ENCODE measurements at places on chromosomes 16 and 17.

GRCh38 chr16:88363239-88363891 lies 19.4 kb upstream of the ZNF469 start:
- no peak for DNase-seq

GRCh38 chr16:30335598-30336474 lies 19.3 kb downstream of the CD2BP2 start:
- DNase-seq, result no peak

DNA sequence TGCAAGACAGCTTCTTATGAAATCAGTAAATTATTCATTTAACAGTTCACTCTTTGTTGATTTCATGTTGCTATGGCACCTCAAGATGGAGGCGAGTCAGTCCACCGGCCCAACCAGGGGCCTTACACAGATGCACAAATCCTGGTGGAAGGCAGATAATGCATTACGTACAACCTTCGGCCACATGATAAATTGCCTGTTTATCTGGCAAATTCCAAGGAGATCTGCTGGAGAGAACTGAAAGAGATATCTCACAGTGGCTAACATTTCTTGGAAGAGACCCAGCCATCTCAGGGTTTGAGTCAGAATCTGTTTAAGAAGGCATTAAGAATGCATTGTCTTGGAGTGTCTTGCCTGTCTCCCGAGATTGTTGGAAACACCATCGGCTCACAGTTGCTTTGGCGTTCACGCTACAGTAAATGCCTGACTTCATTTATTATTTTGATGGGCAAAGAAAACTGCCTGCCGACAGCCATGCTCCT lies 225.6 kb downstream of the MSI2 start:
- no peak for DNase-seq

GRCh38 chr17:7131423-7131791 lies 16.8 kb upstream of the ASGR2 start:
- DNase-seq, result no peak

GRCh38 chr17:76383546-76384221 lies 725 bp upstream of the SPHK1 start:
- DNase-seq, result peak; percentile 69

GRCh38 chr16:83587201-83587600 lies 220.6 kb upstream of the HSBP1 start:
- no peak for DNase-seq

GRCh38 chr16:61645561-61645960 lies 390.7 kb downstream of the CDH8 start:
- DNase-seq, result no peak

GRCh38 chr17:81253358-81254131 lies 14.4 kb downstream of the NDUFAF8 start:
- DNase-seq, result no peak

- DNase-seq, result no peak
These were observed 219.2 kb downstream of the SHISA9 start for GRCh38 chr16:13120557-13120956.

- DNase-seq, result peak; percentile 64
These were observed 1.5 kb downstream of the PIEZO1 start for GRCh38 chr16:88783391-88784073.

GRCh38 chr16:69106491-69107315 lies 1.2 kb downstream of the HAS3 start:
- DNase-seq, result no peak

DNA sequence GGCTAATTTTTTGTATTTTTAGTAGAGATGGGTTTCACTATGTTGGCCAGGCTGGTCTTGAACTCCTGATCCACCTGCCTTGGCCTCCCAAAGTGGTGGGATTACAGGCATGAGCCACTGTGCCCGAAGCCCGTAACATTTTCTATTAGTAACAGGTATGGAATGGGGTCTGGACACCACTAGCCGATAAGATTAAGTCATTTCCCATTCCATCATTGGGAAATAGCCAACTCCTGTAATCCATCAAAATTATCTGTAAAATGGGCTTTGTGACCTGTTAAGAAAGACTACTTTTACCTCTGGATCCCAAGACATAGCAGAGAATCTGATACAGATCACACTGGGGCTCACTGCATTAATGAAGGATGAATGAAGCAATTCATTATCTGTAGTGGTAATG lies 3.9 kb upstream of the LUC7L3 start:
- no peak for DNase-seq

GRCh38 chr16:72932677-72933335 lies 115.1 kb downstream of the ZFHX3 start:
- no peak for DNase-seq

- no peak for DNase-seq
These were observed 9.2 kb downstream of the DYNC1LI2 start for GRCh38 chr16:66741950-66742808.

DNA sequence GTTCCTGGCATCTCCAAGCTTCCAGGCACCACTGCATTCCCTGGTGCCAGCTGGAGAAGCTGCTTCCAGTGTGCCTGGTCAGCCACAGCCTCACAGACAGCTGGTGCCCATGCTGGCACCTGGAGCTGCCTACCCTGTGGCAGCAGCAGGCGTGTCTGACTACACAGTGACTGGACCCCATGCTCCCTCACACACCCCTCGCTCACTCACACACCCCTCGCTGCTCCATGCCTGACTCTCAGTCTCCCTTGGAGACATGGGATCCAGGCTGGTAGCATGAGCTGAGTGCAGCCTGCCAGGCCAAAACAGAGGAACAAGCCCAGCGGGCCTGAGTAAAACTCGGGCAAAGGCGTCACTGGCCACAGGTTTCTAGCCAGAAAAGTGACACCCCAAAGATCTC lies 59.1 kb upstream of the SMIM36 start:
- DNase-seq, result no peak

GRCh38 chr17:40026816-40027613 lies 11.8 kb downstream of the CSF3 start:
- peak; percentile 87 for DNase-seq

DNA sequence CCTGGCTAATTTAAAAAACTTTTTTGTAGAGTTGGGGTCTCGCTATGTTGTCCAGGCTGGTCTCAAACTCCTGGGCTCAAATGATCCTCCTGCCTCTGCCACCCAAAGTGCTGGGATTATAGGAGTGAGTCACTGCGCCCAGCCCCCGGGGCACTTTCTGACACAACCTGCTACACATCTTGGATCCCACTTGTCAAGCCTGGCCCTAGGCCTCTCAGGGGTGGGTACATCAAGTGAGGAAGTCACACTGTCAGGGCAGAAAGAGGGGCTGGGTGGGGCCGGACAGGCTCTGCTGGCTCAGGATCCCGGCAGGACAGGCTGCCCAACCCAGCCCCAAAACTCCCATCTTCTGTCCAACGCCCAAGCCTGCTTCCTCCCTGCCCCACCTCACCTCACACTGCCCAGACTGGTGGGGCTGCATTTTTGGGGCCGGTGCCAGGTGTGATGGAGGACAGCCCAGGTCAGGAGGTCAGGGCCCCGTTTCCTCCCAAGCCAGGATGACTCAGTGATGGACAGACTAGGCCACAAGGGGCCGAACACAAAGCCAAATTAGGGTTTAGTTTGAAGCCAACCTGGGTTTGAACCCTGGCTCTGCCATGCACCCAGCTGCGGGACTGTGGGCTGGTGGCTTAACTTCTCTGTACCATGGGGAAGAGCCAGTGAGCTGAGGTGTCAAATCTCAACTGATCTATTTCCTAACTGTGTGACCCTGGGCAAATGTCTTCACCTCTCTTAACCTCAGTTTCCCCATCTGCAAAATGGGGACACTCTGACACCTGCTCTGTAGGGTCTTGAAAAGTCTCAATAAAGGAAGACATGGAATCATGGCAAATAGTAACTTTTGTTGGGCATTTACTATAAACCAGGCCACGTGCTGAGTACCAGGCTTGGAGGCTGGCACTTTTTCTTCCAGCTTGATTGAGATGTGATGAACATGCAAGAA lies 8.9 kb upstream of the PPL start:
- DNase-seq, result peak; percentile 45

GRCh38 chr16:71367241-71367976 lies 8.9 kb downstream of the CALB2 start:
- DNase-seq, result peak; percentile 40

GRCh38 chr17:30381340-30381659 lies 2.6 kb downstream of the CPD start:
- DNase-seq, result no peak

DNA sequence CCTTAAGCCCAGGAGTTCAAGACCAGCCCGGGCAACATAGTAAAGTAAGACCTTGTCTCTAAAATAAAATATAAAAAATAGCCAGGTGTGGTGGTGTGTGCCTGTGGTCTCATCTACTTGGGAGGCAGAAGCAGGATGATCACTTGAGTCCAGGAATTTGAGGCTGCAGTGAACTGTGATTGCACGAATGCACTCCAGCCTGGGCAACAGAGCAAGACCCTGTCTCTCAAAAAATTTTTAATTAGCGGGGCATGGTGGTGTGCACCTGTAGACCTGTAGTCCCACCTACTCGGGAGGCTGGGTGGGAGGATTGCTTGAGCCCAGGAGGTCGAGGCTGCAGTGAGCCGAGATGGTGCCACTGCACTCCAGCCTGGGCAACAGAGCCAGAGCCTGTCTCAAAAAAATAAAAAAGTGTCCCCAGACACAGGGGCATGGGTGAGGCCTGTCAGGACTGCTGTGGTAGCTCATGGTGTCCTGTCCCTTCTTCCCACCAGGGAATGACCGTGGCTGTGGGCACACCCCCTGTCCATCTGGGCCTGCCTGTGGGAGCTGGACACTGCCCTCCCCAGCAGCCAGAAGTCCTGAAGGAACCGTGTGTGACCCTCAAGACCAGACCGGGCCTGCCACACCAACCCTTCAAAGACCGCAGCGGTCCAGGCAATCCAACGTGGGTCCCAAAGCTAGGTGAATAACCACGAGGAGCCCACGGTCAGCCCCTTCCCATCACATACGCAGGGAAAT lies 30.8 kb upstream of the GAA start:
- no peak for DNase-seq

- no peak for DNase-seq
These were observed 5.6 kb downstream of the TRIM65 start for GRCh38 chr17:75891022-75891604.

GRCh38 chr16:80085606-80086005 lies 455.2 kb upstream of the DYNLRB2 start:
- no peak for DNase-seq

- DNase-seq, result no peak
These were observed 51.4 kb upstream of the CDR2 start for GRCh38 chr16:22425847-22426246.

GRCh38 chr16:10750793-10751192 lies 7.2 kb downstream of the NUBP1 start:
- no peak for DNase-seq

DNA sequence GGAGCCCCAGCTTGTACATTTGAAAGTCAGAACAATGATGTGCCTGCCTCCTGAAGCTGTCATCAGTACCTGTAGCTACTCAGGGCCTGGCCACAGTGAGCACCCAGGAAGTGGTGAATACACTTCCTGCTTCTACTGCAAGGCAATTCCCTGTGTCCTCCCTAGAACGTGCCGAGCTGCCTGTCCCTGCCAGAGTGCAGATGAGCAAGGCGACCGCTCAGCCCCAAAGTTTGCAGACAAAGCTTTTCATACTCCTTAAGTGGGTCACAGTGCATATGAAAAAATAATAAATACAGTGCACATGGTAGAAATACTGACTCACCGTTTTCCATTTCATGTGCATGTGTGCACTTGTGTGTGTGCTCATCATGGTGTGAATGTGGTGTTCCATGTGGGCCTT lies 77.3 kb downstream of the MPRIP start:
- DNase-seq, result no peak

GRCh38 chr16:15594711-15595320 lies 48.1 kb downstream of the MARF1 start:
- DNase-seq, result no peak

DNA sequence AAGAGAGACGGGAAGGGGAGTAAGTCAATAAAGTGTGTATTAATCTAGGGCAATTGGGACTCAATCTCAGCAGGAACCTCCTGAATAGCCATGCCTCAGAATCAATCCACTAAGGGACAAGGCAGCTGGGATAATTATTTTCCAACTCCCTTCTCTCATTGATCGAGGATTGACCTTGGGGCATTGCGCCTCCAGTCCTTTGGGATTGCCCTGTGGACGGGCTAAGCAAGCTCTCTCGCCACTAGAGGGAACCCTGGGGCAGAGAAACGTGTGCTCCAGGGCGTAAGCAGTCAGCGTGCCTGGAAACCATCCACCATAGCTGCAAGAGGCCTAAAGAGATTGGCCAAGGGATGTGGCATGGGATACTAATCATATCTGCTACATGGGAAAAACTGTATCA lies 53.9 kb upstream of the ERCC4 start:
- DNase-seq, result peak; percentile 85

- DNase-seq, result peak; percentile 78
These were observed 171.7 kb downstream of the KATNIP start for GRCh38 chr16:27721531-27722181.

DNA sequence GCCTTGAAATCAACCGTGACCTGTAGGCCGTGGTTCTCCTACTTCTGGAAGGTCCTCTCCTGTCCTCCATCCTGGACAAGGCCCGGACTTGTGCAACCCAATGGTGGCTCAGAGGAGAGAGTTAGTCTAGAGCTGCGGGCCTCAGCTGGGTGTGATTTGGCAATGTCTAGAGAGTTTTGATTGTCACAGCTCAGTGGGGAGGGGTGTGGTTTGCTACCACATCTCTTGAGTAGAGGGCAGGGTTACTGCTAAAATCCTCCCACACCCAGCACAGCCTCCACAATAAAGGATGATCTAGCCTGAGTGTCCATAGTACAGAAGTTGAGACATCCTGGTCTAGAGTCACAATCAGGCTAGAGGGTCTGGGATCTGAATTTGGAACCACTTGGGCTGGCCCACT lies 40.3 kb downstream of the MYH13 start:
- DNase-seq, result no peak

DNA sequence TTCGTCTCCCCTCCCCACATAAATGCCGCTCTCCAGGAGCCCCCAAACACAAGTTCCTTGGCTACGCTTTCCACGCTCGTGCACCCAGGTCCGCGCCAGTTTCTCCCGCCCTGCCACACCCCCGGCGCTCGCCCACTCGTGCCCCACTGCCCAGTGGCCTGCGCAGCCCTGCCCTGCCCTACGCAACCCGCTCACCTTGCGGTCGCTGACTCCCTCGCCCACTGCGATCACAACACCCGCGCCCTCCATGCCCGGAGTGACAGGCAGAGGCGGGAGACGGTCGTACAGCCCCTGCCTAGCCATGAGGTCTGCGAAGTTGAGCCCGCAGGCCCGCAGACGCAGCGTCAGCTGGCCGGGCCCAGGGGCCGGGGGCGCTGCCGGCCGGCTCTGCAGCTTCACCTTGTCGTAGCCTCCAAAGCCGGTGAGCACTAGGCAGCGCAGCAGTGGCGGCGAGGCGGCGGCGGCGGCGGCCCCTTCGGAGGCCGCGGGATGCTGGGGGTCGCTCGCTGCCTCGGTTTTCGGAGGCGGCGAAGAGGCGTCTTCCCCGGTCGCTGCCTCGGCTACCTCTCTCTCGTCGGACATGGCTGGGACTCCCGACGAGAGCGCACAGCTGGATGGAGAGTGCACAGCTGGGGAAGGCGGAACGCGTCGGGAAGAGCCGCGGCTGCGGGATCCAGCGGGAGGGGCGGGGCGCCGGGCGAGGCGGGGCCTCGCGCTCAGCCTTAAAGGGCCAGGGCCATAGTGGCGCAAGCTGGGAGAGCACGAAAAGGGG lies at the start of gene VAT1:
Gene VAT1, minus strand, starts transcription at position 645 of the 772 bp plus-strand sequence. Its CDS starts 63 bp downstream, at position 582.
- DNase-seq, result peak; percentile 87

Data from left cardiac atrium (tissue), 4 donors.